Activated naive CD8-positive, alpha-beta T cell treated with anti-CD3 and anti-CD28 coated beads, Interleukin-2, amount 10 ng/mL, durations not matched to agents 7 days and 5 days (primary cell): ENCODE measurements at places on chromosomes 4 and X. TPM values are rescaled to one million over a fixed set of nuclear protein-coding genes. Genes with fewer than 3 reads are reported as not detected.

The GPR101 gene
- not detected for total RNA-seq

GRCh38 chrX:8927066-8927635 is 106.8 kb downstream of the FAM9B start:
- no peak for DNase-seq

GRCh38 chrX:68945081-68945602 is 116.3 kb downstream of the EFNB1 start:
- DNase-seq = no peak

- DNase-seq = no peak
Measured at GRCh38 chrX:31209005-31209628, 137.3 kb upstream of the FTHL17 start.

The TAF7L gene
- not detected for total RNA-seq

The ADGRL3 gene
- not detected for total RNA-seq

The SOWAHB gene
- not detected for total RNA-seq

The UGT8 gene
- total RNA-seq = 0.17 TPM

The TBC1D14 gene
- total RNA-seq = 44.5 TPM

GRCh38 chr4:156228676-156229075 is 275.0 kb upstream of the CTSO start:
- DNase-seq = no peak

The DOCK11 gene
- 71.9 TPM for total RNA-seq

The FGF13 gene
- not detected for total RNA-seq

DNA sequence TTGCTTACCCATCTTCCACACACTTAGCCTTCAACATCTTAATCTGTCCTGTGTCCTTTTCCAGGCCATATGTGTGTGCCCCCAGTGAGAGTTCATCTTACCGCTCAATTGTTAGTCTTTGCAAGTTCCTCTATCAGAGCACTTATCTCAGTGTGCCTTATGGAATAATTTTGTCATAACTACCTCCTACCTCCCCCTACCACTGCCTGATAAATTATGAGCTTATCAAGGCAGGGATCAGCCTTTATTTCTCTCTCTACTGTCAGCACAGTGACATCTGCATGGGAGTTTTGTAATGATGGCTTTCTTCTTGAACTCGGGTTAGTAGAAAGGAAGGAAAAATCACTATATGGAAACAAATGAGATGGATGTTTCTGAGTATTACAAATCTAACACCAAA is 53.2 kb downstream of the MTM1 start:
- DNase-seq = no peak

DNA sequence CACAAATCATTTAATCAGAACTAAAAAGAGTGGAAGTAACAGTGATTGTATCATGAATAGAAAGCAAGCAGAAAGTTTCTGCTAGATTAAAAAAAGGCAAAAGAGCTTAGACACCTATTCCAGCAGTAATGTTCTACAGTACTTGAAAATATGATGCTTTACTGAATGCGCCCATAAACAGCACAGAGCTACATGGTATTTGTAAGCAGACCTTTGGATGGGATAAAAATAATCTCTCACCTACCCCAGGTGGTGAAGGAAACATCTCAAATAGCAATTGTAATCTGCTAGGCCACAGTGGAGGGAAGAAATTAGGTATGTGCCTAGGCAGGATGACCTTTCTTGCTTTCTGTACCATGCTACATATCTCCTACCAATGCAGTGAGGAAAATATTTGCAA is 280.9 kb upstream of the PRKX start:
- DNase-seq = no peak

DNA sequence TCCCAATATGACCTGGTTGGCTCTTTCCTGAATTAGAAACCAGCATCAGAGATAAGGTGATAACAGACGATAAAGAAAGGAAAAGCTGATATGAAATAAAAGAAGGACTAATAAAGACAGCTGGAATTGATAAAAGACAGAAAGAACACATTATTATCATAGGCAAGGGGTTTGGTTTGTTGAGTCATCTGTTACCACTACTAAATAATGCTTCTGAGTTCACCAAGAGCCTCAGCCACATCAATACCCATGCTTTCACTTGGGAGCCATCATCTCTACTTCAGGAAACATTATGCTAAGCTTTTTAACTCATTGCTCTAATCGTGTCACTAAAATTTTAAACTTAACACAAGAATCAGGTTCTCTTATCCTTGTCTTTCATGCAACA is 27.6 kb downstream of the ANXA5 start:
- DNase-seq = no peak

DNA sequence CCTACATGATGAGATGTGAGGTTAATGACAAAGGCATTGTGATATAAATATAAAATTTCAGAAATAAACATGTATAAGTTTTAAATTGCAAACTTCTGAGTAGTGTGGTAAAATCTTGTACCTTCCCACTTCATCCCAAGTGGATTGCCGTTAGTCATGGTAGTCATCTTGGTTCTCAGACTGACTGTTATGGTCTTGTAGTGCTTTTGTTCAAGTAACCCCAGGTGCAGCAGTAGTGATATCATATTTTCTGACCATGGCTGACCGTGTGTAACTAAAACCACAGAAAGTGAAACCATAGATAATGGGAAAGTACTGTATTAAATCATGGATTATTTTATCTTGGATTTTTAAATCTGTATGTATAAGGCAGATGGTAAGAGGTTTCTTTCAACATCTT is 74.8 kb upstream of the SLIT2 start:
- DNase-seq = no peak

DNA sequence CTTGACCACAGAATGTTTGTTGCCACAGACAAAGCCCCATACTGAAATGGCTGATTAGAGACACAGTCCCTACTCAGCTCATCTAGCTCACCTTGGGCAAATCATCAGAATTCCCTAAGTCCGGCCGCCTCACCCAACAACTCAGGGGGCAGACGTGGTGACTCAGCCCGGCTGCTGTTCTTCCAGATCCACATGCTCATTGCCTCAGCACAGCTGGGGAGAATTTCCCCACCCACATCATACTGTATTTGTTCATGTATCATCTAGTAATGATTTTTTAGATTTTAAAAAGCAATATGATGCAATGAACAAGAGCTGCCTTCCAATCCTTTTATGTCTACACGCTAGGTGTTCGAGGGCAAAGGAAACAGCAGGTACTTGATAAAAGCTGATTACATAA is 333.8 kb upstream of the TENM3 start:
- no peak for DNase-seq

The AP1AR gene
- 14.3 TPM for total RNA-seq

GRCh38 chrX:14056206-14056605 is 26.5 kb upstream of the GEMIN8 start:
- no peak for DNase-seq

- DNase-seq = no peak
Measured at GRCh38 chrX:108224727-108225621, 133.4 kb downstream of the ATG4A start.

The NAP1L3 gene
- 2.7 TPM for total RNA-seq

The GYG2 gene
- not detected for total RNA-seq

GRCh38 chr4:1651609-1652008 is 32.5 kb downstream of the FAM53A start:
- DNase-seq = no peak

GRCh38 chr4:113483131-113483530 is 278.4 kb downstream of the CAMK2D start:
- DNase-seq = no peak

The NHS gene
- total RNA-seq = 1.8 TPM

- DNase-seq = no peak
Measured at GRCh38 chrX:63513825-63514568, 162.9 kb upstream of the SPIN4 start.

DNA sequence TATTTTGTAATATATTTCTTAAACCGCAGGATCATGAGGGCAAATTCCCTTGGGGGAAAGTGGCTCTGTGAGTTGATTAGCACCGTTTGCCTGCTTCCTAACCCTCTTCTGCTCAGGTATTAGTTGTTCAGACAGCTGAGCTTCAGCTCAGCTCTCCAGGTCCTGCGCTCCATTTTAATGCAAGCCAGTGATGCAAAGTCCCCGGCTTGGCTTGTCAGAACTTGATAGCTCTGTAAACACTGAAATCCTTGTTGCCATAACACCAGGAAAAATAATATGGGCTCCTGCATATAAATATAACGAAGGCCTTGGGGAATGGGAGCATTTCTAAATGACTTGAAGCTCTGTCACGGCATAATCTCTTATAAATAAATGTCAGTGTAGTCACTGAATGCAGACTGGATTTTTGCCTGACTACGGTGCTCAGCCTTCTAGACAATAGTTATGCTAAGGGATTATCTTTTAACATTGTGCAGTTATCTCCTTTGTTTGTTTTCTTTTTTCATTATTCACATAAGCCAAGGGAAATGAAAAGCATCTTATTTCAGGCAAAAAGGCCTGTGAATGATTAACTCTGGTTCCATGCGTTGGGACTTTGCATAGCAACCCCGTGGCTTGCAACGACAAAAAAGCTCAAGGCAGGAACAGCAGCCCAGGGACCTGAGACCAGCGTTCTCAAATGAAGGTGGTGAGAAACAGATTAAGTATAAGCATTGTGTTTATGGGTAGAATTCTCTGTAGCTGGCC is 253.2 kb downstream of the SPRY1 start:
- no peak for DNase-seq

The PDLIM5 gene
- total RNA-seq = 31.6 TPM

DNA sequence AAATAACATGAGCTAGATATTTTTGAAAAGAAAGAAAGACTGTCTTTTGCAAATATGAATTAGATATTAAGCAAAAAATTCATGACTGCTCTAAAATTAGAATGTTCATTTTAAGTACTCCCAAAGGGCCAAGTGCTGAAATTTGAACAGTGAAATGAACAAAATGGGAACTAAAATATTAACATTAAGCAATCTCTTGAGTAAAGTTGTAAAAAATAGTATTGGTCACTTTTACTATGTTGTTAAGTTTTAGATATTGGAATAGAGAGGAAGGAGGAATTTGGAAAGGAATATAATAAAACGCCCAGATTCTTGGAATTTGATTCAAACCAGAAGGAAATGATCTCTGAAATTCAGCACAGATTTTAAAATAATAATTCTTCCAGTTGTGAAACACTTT is 125.9 kb upstream of the ANK2 start:
- DNase-seq = no peak

The ANKRD37 gene
- 7.4 TPM for total RNA-seq

DNA sequence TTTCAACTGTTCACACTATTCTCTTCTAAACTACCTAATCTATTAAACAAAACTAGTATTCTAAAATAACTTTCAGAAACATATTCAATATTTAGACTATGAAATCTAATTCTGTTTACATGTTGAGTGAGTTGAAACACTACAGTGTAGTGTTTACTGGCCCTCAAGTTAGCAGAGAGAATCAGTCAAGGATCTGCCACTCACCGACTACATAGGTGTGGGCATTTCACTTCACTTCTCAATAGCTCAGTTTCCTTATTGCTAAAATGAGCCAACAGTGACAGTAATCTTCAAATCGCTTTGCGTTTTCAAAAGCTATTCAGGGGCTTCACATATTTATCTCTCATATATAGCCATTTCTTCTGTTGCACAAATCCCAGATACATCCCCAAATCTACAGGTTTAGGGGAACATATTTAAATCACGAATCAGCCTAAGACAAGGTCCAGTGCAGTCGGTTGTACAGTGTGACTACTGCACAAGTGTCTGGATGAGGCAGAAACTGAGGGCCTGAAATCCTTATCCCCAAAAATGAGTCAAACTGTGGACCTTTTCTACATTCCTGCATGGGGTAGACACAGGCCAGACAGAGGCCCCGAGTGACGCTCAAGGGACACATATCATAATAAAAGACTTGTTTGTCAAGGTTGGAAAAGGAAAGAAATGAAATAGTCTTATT is 129.8 kb downstream of the PPP3CA start:
- DNase-seq = no peak

DNA sequence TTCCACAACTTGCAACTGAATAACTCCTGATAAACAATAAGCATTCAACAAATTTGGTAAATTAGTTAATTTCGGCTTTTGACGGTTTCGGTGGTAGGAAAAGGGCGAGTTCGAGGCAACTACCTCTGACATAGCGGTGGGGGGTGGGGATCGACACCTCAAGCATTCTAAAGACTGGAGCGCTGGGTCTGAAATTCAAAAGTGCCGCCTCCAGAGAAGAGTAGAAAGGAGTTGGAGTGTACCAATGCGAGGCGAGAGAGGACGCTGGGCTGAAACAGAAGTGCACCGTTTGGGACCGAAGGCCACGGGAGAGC is 725 bp downstream of the SMC1A start:
- DNase-seq = no peak

DNA sequence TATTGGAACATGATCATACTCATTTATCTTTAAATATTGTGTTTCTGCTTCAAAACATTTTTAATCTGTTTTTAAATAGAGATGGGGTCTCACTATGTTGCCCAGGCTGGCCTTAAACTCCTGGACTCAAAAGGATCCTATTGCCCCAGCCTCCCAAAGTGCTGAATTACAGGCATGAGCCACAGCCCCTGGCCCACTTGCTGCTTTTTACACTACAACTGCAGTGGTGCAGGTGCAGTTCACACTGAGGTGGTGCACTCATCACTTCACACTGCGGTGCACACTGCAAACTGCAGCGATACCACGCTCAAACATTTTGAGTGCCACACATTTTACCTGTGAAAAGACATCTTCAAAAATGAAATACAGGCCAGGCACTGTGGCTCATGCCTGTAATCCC is 10.8 kb downstream of the RPS3A start:
- no peak for DNase-seq

GRCh38 chr4:109207061-109207460 is 95.4 kb downstream of the COL25A1 start:
- DNase-seq = no peak
